ENCODE measurements at places on chromosomes 3 and 15. TPM values are rescaled to one million over a fixed set of nuclear protein-coding genes. Genes with fewer than 3 reads are reported as not detected.

The DPPA2 gene
- total RNA-seq = not detected

- no peak overlapping the region for H3K27ac ChIP-seq
- DNase-seq = peak; percentile 51
- no peaks in the 10 kb centered on the region for H3K36me3 ChIP-seq
Observed at GRCh38 chr15:38868326-38869114, 303.9 kb upstream of the RASGRP1 start.

DNA sequence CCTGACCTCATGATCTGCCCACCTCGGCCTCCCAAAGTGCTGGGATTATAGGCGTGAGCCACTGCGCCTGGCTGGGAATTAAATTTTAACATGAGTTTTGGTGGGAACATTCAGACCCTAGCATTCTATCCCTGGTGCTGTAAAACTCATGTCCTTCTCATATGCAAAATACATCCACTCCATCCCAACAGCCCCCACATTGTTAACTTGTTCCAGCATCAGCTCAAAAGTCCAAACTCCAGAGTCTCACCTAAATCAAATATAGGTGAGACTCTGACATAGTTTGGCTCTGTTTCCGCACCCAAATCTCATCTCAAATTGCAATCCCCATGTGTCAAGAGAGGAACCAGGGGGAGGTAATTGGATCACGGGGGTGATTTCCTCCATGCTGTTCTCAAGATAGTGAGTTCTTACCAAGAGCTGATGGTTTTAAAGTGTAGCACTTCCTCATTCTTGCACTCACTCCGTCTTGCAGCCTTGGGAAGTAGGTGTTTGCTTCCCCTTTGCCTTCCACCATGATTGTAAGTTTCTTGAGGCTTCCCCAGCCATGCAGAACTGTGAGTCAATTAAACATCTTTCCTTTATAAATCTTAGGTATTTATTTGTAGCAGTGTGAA lies 96.2 kb upstream of the PLCL2 start:
- H3K27ac ChIP-seq = no peak overlapping the region
- H3K27me3 ChIP-seq = no peaks in the 10 kb centered on the region
- no peaks in the 10 kb centered on the region for H3K36me3 ChIP-seq
- no peak overlapping the region for H3K4me3 ChIP-seq
- H3K4me1 ChIP-seq = no peaks in the 10 kb centered on the region

The FAM107A gene
- 4.8 TPM for total RNA-seq

- no peak overlapping the region for H3K4me3 ChIP-seq
- H3K36me3 ChIP-seq = no peaks in the 10 kb centered on the region
- no peaks in the 10 kb centered on the region for H3K27me3 ChIP-seq
- DNase-seq = no peak
- H3K27ac ChIP-seq = peak overlapping the region; percentile 43
- H3K4me1 ChIP-seq = peaks cover 19% of the 10 kb centered on the region
Observed at GRCh38 chr3:58388550-58389091, 45.0 kb downstream of the PDHB start.

The EPHB3 gene
- total RNA-seq = 0.83 TPM

DNA sequence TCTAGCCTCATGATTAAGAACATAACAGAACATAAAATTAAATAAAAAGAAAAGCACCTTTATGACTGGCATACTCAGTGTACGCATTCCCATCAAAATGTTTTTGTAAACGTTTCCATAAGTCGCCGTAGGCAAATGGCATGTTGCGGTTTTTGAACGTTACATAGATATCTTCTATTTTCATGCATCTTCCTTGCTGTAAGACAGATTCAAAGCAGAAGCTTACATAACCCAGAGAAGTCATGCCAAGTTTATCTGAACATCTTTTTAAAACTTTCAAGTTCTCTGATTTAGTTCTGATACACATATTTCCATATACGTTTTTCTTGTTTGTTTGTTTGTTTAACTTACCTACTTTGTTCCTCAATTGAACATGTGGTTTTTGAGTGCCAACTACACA lies 388.6 kb downstream of the GABRG3 start:
- no peaks in the 10 kb centered on the region for H3K36me3 ChIP-seq
- H3K27me3 ChIP-seq = peaks cover 2% of the 10 kb centered on the region
- no peak for DNase-seq
- H3K4me1 ChIP-seq = no peaks in the 10 kb centered on the region
- H3K27ac ChIP-seq = no peak overlapping the region

DNA sequence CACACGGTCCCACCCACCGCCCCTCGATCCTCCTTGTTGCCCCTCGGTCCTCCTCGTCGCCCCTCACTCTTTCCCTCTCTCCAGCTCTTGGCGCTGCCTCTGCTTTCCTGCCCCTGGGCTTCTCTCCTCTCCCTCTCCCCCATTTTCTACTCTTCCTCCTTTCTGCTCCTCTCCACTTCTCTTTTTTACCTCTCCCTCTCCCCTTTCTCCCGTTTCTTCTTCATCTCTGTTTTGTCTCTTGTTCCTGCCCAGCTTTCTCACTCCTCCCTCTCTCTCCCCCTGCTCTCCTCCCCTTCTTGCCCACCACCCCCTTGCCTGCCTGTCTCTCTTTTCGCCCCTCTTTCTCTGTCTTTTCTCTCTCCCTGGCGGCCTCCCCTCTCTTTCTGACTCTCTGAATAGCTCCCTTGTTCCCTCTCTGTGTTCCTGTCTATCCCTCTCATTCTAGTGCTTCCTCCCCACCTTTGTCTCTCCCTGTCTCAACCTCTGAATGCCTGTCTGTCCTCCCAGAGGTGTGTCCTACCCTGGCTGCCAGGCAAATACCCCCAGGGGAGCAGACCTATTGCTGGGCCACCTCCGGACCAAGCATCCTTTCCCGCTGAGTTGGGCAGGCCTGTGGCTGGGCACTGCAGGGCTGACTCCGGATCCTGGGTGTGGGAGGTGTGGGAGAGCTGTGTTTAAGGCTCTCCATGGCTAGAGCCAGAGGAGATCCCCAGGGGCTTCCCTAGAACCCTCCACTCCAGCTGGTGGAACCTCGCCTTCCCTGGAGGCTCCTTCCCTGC lies 41.0 kb downstream of the EPHB3 start:
- peak overlapping the region; percentile 28 for H3K4me3 ChIP-seq
- H3K4me1 ChIP-seq = peaks cover 34% of the 10 kb centered on the region
- no peaks in the 10 kb centered on the region for H3K27me3 ChIP-seq
- H3K27ac ChIP-seq = no peak overlapping the region
- DNase-seq = peak; percentile 46

- no peak for DNase-seq
- peak overlapping the region; percentile 59 for H3K27ac ChIP-seq
- peaks cover 21% of the 10 kb centered on the region for H3K4me1 ChIP-seq
Observed at GRCh38 chr3:172159962-172160538, 120.7 kb downstream of the FNDC3B start.

DNA sequence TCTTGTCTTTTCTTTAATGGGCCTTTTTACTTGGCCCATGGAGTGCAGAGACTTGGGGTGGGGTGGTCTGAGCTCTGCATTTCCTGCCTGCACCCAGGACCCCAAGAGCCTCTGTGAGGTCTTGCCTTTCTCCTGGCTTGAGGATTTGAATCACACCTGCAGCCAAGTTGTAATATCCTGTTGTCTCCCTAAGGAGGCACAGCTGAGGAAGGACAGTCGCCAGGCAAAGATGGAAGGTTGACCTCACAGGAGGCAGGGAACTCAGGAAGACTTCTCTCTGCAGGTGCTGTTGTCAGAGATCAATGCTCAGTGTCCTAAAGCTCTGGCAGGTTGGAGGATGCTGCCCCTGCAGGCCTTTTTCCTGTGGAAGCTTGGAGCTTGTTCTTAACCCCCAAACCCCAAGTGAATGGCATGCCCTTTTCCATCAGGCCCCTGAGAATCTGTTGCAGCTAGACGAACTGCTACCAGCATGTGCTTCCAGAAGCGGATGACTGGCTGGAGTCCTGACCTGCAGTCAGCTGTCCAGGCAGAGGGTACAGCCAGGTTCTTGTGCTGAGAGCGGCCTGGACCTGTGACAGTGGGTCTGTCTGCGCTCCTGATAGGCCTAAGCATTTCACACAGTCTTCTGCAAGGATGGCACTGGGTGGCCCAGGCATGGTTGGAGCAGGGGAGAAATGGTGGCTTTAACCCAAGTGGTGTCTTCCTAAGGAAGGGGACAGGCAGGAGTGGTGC lies 120.0 kb downstream of the EEFSEC start:
- no peak overlapping the region for H3K4me3 ChIP-seq
- no peak overlapping the region for H3K27ac ChIP-seq
- H3K4me1 ChIP-seq = no peaks in the 10 kb centered on the region
- H3K27me3 ChIP-seq = no peaks in the 10 kb centered on the region

The FRMD4B gene
- total RNA-seq = 165 TPM

The IQCF5 gene
- total RNA-seq = not detected

DNA sequence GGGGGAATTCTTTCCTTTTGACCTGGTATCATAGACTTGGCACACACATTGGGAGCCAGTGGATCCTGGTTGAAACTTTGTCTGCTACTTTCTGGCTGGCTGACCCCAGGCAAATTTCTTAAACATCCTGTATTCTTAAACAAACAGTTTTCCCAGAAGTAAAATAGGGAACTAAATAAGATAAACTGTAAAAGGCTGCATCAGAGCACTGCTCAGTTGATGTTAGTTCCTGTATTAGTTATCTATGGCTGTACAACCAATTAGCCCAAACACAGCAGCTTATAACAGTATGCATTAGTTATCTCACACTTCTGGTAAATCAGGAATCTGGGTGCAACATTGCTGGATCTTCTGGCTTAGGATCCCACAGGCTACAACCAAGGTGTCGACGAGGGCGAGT lies 73.1 kb upstream of the SLCO3A1 start:
- H3K36me3 ChIP-seq = no peaks in the 10 kb centered on the region
- H3K27me3 ChIP-seq = no peaks in the 10 kb centered on the region
- DNase-seq = no peak
- H3K4me1 ChIP-seq = peaks cover 9% of the 10 kb centered on the region
- no peak overlapping the region for H3K4me3 ChIP-seq

The ZNF385D gene
- 0.20 TPM for total RNA-seq

The PPP4R2 gene
- 90.1 TPM for total RNA-seq

The GOLGA6L7 gene
- not detected for total RNA-seq

The ROPN1 gene
- total RNA-seq = not detected

The SLC15A2 gene
- 3.9 TPM for total RNA-seq

DNA sequence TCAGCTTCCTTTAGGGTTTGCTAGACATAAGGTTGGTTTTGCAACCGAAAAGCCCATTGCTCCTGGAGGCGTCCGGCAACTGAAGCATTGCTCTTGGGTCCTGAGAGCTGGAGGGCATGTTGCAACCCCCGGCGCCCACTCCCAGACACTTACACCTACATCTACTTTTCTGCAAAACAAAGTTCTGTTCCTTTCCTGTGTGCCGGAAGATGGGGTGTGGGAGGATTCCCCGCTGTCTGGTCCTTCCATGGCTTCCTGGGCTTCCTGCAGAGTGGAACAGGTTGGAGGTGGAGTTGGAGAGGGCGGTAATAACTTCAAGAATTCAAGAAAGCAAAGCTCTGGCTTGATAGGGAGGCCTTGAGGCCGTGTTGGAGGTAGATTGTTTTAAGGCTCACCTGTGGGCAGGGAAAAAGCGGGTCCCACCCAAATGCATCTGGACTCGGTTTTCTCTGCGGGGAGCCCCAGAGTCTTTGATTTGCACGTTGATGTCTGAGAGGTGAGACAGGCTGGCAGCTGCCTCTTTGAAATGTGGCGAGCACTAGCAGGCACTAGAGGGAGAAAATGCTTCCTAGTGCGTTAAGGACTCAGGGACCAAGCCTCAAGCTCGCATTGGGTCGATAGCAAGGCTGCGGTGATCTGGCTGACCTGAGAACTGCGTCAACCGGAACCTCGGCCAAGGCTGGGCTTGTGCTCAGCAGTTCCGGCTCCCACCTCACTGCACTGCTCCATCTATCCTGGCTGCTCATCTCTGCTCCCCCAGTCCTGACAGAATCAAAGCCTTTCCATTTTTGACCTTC lies 39.5 kb downstream of the NR2F2 start:
- no peaks in the 10 kb centered on the region for H3K4me1 ChIP-seq
- H3K36me3 ChIP-seq = no peaks in the 10 kb centered on the region
- DNase-seq = no peak
- no peak overlapping the region for H3K4me3 ChIP-seq

- H3K4me1 ChIP-seq = no peaks in the 10 kb centered on the region
- no peak for DNase-seq
- no peak overlapping the region for H3K4me3 ChIP-seq
- no peaks in the 10 kb centered on the region for H3K27me3 ChIP-seq
Observed at GRCh38 chr3:104856741-104857140, 510.0 kb upstream of the ALCAM start.

The DNAJA4 gene
- 26.2 TPM for total RNA-seq

- H3K36me3 ChIP-seq = no peaks in the 10 kb centered on the region
- no peak overlapping the region for H3K4me3 ChIP-seq
- H3K4me1 ChIP-seq = no peaks in the 10 kb centered on the region
- no peak for DNase-seq
- no peaks in the 10 kb centered on the region for H3K27me3 ChIP-seq
Observed at GRCh38 chr3:66644549-66644948, 143.7 kb upstream of the LRIG1 start.

DNA sequence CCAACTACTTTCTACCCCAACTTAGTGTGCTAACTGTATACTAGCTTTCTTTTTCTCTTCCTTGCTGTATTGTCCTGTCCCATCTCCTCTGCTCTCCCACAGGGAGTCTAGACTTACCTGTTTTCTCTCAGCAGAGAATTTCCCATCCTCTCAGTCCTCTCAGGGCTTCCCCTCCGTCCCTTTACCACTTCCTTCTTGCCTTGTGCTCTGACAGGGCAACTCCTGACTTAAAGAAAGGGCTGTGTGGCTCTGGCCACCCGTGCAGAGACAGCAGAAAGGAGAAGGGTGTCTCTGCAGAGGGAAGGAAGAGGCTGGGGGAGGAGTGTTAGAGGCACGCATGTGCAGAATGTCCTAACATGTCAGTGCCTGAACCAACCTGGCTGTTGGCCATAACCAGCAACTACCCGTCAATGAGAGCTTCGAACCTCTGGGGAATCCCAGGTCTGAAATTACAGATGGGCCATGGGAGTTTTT lies at the start of gene GCSAM:
GCSAM (minus strand) TSS at position 274 of the 474 bp plus-strand sequence; CDS start at position 146, 128 bp downstream.
- no peak within 1 kb of the TSS for H3K27ac ChIP-seq
- H3K4me1 ChIP-seq = no peaks in the 10 kb centered on the region
- H3K36me3 ChIP-seq = no peaks in the 10 kb centered on the region
- H3K27me3 ChIP-seq = no peaks in the 10 kb centered on the region

The A4GNT gene
- not detected for total RNA-seq

DNA sequence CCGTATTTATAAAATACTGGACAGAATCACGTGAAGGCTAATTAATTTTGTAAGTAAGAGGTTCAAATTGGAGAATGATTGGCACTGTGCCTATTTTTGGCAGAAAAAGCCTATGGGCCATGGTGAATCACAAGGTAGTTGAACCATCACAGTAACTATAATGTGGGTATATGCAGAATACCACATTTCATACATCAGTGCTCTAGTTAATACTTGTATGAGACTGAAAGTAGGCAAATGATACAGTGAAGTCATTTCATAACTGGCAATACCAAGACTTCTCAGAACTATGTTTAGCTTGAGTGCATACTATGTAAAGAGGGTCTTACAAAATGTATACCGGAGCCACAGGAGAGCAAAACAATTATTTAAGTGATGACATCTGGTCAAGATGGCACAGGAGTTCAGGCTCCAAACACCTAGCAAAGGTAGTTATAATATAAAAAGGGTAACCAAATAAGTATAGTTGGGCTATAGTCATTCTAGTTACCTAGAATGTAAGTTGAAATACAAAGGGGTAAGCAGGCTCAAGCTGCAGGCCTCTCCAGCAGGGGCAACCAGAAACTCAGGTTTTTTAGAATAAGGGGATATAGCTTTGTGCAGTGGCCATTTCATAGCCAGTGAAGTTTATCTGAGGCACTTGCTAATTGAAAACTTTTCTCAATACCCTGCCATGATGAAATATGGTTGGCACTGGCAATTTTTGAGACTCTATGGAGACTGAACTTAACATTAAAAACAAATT lies 19.1 kb downstream of the GPR160 start:
- H3K27ac ChIP-seq = no peak overlapping the region
- H3K4me3 ChIP-seq = no peak overlapping the region
- DNase-seq = no peak
- H3K4me1 ChIP-seq = no peaks in the 10 kb centered on the region
- H3K36me3 ChIP-seq = no peaks in the 10 kb centered on the region

Measured in adrenal gland (tissue), 19 donors.